ENCODE measurements at places on chromosomes 3 and 15. TPM values are rescaled to one million over a fixed set of nuclear protein-coding genes. Genes with fewer than 3 reads are reported as not detected.
A peak's percentile ranks its signal among the peaks of the same experiment; 100 is the strongest.

- H3K4me1 ChIP-seq, result no peaks in the 10 kb centered on the region
- no peaks in the 10 kb centered on the region for H3K27me3 ChIP-seq
- no peak for DNase-seq
- H3K4me3 ChIP-seq, result no peak overlapping the region
- H3K36me3 ChIP-seq, result no peaks in the 10 kb centered on the region
Observed at GRCh38 chr3:69203631-69204314, 81.4 kb upstream of the LMOD3 start.

DNA sequence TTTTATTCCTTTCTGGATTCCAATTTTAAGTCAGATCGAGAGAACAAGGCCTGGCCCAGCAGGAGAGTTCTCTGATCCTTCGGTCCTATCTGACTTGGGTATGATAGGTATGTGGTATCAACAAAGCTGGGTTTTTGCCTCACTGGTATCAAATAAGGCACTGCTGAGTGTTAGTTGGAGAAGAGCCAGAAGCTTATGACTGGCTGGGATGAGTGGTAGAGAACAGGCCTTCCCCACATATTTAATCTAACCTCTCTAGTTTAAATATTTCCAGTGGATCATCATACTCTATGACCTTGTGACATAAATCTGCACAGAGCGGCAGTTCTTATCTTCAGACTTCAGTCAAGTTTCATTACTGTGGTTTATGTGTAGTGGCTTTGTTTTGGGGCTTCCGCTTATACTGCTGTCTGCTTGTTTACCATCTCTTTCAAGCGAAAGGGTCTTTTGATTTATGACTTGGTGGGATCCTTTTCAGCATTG, 164.5 kb downstream of the PTPRG start:
- no peaks in the 10 kb centered on the region for H3K36me3 ChIP-seq
- no peak overlapping the region for H3K4me3 ChIP-seq
- peak; percentile 48 for DNase-seq
- peaks cover 3% of the 10 kb centered on the region for H3K4me1 ChIP-seq

- no peaks in the 10 kb centered on the region for H3K36me3 ChIP-seq
- H3K4me1 ChIP-seq, result no peaks in the 10 kb centered on the region
- no peak for DNase-seq
- H3K27ac ChIP-seq, result no peak overlapping the region
Observed at GRCh38 chr3:76859596-76859995, 180.3 kb upstream of the ROBO2 start.

DNA sequence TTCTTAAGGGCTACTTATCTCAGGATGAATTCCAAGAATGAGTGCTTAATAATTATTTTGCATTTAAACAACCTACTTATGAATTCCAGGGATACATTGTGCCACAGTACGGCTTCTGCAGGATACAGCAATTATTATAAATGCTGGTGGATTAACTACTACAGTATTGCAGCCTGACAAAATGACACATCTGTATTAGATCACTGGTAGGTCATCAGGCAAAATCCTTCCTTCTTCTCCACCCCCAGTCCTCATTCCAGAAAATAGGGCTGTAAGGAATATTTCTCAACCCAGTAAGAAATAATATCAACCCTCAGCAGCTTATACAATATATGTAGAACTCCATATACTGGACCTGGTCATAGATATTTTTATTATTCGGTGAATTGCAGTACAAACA, 79.3 kb upstream of the RORA start:
- no peak overlapping the region for H3K27ac ChIP-seq
- no peaks in the 10 kb centered on the region for H3K4me1 ChIP-seq
- DNase-seq, result no peak
- H3K27me3 ChIP-seq, result no peaks in the 10 kb centered on the region

Gene BFSP2
- total RNA-seq, result not detected

Gene CDCP1
- 16.9 TPM for total RNA-seq

Gene PLCH1
- total RNA-seq, result under 0.01 TPM

Gene PTPN23
- 11.6 TPM for total RNA-seq

Measured in fibroblast of lung (primary cell).